ENCODE measurements at places on chromosomes 7 and 10.

- DNase-seq: no peak
These were observed 7.7 kb downstream of the BLNK start for GRCh38 chr10:96263669-96264068.

- DNase-seq: no peak
These were observed 6.1 kb upstream of the COA1 start for GRCh38 chr7:43735403-43735801.

- no peak for DNase-seq
These were observed 267 bp downstream of the CALCR start for GRCh38 chr7:93574269-93574645.

- DNase-seq: no peak
These were observed 43.6 kb upstream of the JAZF1 start for GRCh38 chr7:28224172-28224571.

DNA sequence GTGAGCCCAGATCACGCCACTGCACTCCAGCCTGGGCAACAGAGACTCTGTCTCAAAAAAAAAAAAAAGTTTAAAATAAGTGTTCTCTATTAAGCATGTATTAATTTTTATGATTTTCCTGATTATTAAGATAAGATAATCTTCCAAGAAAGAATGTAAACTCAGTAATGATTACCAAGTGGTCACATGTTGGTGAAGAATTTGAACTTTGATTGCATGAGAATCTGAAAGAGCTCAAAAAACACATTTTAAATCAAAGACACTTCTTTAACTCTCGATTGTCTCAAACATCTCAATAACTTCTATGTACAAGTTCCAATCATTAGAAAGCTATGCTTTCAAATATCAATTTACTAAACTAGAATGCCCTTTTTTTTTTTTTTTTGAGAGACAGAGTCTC, 33.8 kb downstream of the SNX8 start:
- no peak for DNase-seq

GRCh38 chr10:43066481-43066880, 10.4 kb upstream of the RET start:
- no peak for DNase-seq

- DNase-seq: no peak
These were observed 361.0 kb downstream of the PHTF2 start for GRCh38 chr7:78159545-78159944.

GRCh38 chr7:55206235-55207029, 158.7 kb upstream of the LANCL2 start:
- no peak for DNase-seq

DNA sequence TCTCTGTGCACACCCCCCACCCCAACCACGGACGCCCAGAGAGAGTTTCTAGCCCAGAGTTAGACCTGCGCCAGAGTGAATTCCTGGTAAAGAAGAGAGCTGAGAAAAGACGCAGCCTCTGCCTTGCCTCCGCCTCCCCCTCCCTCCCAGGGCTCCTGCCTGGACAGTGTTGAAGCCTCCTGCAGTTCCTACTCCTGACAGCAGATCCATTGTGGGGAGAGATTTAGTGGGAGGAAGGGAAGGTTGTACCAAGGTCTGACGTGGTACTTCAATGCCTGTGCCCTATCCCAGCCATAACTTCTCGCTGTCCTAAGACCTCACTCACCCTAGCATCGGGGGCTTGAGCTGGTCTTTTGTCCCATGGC, 952 bp downstream of the SRRM3 start:
- DNase-seq: no peak

DNA sequence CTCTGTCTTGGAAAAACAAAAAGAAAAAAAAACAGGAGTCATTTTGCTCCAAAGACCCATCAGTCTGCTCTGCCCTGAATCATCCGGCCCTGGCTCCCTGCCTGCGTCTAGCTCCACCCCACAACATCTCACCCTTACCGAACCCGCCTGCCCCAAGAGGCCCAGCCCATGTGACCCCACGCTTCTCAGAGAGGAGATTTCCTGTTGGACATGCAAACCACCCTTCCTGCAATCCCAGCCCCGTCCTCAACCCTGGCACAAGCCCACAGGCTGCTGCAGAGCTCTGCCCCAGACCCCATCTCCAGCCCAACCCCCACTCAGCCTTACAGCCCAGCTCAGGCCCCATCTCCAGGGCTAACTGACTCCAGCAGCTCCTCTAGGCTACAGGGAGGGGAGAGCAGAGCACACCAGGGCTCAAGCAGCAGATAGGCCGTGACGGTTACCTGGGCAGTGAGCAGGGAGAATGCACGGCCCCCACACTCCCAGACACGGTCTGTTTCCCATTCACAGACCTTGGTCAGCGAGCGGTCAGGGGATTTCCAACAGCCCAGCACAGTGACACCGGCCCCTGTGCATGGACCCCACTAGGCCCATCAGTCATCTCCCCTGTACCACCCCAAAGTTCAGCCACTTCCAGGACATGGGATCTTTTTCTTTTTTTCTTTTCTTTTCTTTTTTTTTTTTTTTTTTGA, 69.9 kb upstream of the GTF2I start:
- no peak for DNase-seq

DNA sequence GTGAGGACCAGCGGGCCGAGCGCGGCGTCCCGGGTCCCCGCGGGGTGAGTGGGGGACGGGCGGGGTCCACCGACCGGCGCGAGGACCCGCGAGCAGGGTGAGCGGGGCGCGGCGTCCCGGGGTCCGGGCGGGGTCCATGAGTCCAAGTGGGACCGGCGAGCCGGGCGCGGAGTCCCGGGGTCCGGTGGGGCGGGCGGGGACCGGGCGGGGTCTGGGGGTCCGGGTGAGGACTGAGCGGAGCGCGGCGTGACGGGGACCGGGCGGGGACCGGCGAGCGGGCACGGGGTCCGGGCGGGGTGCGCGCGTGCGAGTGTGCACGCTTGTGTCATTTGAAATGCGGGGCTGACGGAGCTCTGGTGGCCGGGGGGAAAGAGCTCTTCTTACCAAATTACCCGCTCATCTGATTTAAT, 765 bp downstream of the CELF2 start:
- DNase-seq: no peak
